CD4-positive, CD25-positive, alpha-beta regulatory T cell (primary cell): ENCODE measurements at places on chromosomes 12 and 14. TPM values are rescaled to one million over a fixed set of nuclear protein-coding genes. Genes with fewer than 3 reads are reported as not detected.

OTX2 gene
- total RNA-seq = not detected

DNA sequence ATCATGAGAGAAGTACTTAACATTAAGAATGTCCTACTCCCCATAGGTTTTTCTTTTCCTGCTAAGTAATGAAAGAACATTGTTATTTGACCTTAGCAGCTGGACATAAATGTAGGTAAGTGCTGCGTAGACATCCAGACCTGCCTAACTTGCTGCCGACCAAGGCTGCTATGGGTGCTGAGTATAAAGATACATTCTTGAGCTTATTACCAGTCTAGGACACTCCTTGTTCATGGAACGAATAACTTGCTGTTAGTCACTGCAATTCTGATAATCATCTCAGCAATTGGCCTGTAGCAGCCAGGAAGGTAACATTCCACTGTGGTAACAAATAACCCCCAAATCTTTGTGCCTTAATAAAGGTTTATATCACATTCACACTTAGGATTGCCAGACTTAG is 478.1 kb downstream of the VRK1 start:
- H3K4me3 ChIP-seq = no peak overlapping the region

ADCY4 gene
- total RNA-seq = 10.7 TPM

- H3K36me3 ChIP-seq = no peaks in the 10 kb centered on the region
- H3K4me3 ChIP-seq = peak overlapping the region; percentile 33
- H3K4me1 ChIP-seq = peaks cover 29% of the 10 kb centered on the region
- H3K27ac ChIP-seq = no peak overlapping the region
- H3K27me3 ChIP-seq = peaks cover 43% of the 10 kb centered on the region
These were observed 1.2 kb downstream of the KCNK13 start for GRCh38 chr14:90062822-90063539.

DNA sequence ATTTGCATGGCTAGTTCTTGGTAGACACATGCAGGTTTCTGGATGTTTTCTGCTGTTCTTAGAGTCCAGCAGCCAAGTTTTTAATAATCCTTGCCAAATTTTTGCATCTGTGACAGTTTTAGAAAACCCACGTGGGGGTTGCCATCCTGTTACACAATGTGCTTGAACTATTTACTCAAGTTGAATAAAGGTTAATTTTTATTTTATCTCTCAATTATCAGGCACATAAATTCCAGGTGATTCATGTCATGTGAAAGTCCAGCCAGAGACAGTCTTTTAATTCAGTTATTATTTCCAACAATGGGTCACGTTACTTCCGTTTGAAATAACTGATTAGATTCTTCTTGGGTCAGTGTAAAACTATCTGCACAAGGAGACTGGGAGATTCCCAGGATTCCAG is 15.7 kb downstream of the MYRFL start:
- no peak for DNase-seq
- H3K27ac ChIP-seq = no peak overlapping the region
- no peaks in the 10 kb centered on the region for H3K4me1 ChIP-seq
- no peaks in the 10 kb centered on the region for H3K36me3 ChIP-seq
- no peaks in the 10 kb centered on the region for H3K27me3 ChIP-seq
- H3K4me3 ChIP-seq = no peak overlapping the region

CFAP251 gene
- 0.96 TPM for total RNA-seq

DNA sequence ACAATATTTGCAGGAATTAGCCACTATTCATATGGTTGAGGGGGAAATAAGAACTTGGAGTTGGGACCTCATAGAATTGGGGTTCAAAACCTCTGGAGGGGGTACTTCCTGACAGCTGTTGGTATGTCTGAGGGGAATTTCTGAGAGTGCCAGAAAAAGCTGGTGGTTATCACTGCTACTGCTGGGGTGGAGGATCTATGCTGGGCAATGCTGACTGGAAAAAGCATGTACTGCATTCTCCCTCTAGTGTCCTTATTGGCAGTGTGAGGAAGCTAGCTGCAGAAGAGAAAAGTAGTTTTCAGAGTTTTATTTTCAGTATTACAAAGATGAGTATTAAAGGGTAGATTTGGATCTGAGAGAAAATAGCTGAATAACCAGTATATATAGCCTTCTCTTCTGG is 88.8 kb downstream of the FUT8 start:
- H3K27ac ChIP-seq = no peak overlapping the region
- no peak overlapping the region for H3K4me3 ChIP-seq
- no peaks in the 10 kb centered on the region for H3K27me3 ChIP-seq
- H3K4me1 ChIP-seq = no peaks in the 10 kb centered on the region

DNA sequence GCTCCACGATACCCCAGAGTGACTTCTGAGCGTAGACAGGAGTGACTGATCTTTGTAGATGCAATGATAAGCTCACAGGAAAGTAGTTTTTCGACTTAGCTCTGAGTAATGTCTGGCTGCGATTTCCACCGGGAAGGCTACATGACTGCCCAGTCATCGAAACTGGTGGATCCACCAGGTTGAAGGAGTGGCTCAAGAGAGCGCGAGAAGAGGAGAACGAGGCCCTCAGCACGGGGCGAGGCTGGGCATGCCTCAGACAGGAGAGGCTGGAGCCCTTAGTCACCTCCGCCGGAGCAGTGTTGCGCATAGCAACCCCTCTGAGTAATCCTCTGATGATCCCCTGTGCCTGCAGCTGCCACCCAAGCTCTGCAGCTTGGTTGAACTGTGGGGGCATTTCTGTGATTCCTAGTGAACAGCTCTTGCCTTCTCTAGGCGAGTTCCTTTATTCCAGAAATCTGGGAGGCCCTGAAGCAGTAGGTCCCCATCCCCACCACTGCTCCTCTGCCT is 25.6 kb downstream of the ELK3 start:
- no peak overlapping the region for H3K4me3 ChIP-seq
- peaks cover 38% of the 10 kb centered on the region for H3K36me3 ChIP-seq
- DNase-seq = no peak
- H3K27ac ChIP-seq = no peak overlapping the region
- H3K4me1 ChIP-seq = peaks cover 21% of the 10 kb centered on the region

GRCh38 chr14:81837304-81837703 is 303.7 kb upstream of the SEL1L start:
- H3K4me3 ChIP-seq = no peak overlapping the region
- no peak for DNase-seq
- no peak overlapping the region for H3K27ac ChIP-seq
- no peaks in the 10 kb centered on the region for H3K27me3 ChIP-seq
- H3K4me1 ChIP-seq = no peaks in the 10 kb centered on the region

CRIP1 gene
- 558 TPM for total RNA-seq

DNA sequence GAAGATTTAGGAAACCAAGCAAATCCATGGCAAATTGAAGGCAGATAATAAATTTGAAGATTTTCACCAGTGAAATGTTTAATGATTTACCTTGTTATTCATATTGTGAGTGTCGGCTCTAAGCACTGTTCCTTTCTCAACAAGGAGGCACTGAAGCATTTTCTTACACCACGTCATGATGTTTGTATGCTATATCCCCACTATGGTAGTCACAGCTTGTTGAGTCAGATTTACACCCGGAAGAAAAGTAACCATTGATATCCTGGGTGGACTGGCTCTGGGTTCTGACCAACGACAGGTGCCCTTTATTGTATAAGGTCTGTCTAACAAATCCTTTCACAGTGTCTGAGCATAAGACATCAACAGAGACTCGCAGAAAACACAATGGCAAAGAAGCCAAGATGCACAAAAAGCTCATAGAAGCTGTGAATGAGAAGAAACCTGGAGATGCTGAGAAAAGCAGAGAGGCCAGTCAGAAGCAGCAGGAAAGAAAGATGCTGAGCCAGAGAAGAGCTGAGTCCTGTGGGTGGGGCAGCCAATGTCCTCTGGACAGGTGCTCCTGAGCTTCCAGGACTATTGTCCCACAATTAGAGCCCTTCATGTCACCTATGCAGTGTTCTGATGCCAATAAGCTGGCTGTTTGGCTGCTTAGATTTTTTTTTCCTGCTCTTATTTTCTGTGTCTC is 49.7 kb upstream of the ARHGAP5 start:
- H3K36me3 ChIP-seq = no peaks in the 10 kb centered on the region
- H3K4me3 ChIP-seq = no peak overlapping the region
- no peak overlapping the region for H3K27ac ChIP-seq
- no peaks in the 10 kb centered on the region for H3K27me3 ChIP-seq
- H3K4me1 ChIP-seq = no peaks in the 10 kb centered on the region
- no peak for DNase-seq

- no peak overlapping the region for H3K4me3 ChIP-seq
- H3K27ac ChIP-seq = no peak overlapping the region
- H3K4me1 ChIP-seq = no peaks in the 10 kb centered on the region
- no peaks in the 10 kb centered on the region for H3K27me3 ChIP-seq
- no peak for DNase-seq
These were observed 29.9 kb upstream of the MUCL1 start for GRCh38 chr12:54824402-54824801.

HCAR2 gene
- total RNA-seq = not detected

DNA sequence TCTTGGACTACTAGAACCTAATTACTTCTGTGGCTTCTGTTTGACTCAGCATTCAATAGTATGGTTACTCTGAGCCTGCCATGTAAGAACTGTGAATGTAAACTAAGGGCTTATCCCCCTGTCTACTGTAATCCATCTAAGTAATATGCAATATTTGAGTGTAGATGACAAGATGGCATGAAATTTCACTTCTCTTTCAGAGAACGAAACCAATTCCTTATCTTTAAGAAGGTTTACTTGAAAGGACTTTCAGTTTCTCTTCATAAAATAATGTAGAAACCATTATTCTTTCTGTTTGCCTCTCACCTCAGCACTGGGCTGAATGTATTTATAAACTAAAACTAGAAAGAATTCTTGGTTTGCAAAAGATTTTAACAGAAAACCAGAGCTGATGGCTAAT is 60.4 kb upstream of the ARID2 start:
- no peaks in the 10 kb centered on the region for H3K27me3 ChIP-seq
- peaks cover 28% of the 10 kb centered on the region for H3K4me1 ChIP-seq
- H3K4me3 ChIP-seq = peak overlapping the region; percentile 89
- no peaks in the 10 kb centered on the region for H3K36me3 ChIP-seq
- peak overlapping the region; percentile 70 for H3K27ac ChIP-seq
- DNase-seq = no peak

GRCh38 chr12:124727264-124727800 is 136.3 kb downstream of the SCARB1 start:
- H3K4me3 ChIP-seq = no peak overlapping the region
- H3K27me3 ChIP-seq = no peaks in the 10 kb centered on the region
- no peak overlapping the region for H3K27ac ChIP-seq
- H3K4me1 ChIP-seq = no peaks in the 10 kb centered on the region
- no peaks in the 10 kb centered on the region for H3K36me3 ChIP-seq

DNA sequence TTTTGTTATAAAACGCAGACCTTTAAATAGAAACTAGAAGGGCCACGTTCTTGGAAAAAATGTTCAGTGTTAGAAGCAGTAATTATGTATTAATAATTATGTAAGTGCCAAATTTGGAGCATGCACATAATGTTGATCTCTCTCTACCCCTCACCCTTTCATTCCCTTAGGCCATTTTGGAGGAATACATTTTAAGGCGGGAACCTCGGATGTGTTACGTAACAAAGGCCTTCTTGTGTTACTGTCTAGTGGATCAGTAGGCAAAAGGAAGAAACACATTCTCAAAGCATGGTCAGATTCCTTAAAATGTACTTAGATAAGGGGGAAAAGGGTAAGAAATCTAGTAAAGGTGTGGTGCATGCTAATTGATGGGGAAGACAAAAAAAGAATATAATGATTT is 52.7 kb downstream of the RASSF3 start:
- H3K4me1 ChIP-seq = peaks cover 97% of the 10 kb centered on the region
- H3K27me3 ChIP-seq = no peaks in the 10 kb centered on the region
- H3K36me3 ChIP-seq = peaks cover 6% of the 10 kb centered on the region

HNRNPC gene
- total RNA-seq = 582 TPM

DNA sequence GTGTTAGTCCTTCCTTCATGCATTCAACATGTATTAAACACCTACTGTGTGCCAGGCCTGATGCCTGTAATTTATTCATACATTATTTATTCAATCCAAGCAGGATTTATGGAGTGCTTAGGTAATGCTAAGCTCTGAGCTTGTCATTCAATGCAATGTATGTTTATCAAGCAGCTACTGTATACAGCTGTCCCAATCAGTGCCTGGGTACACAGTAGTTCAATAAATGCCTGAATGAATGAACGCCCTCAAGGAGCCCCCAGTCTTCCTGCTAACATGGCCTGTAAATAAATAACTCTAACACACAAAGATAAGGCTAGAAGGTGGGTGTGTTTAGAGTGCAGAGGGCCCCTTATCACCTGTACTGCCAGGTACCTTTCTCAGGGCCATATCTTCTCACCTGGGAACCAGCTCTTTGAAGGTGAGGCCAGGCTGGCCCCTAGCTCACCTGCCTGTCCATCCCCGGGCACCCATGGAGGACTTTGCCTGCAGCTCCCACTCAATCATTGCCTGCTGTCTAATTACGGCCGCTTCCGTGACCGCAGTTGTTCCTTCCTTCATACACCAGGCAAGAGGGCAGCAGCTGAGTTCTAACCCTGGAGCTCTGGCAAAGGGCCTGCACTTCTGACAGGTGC is 20.0 kb upstream of the KDM2B start:
- no peak overlapping the region for H3K4me3 ChIP-seq
- H3K27me3 ChIP-seq = no peaks in the 10 kb centered on the region
- peaks cover 6% of the 10 kb centered on the region for H3K4me1 ChIP-seq
- DNase-seq = no peak

KRT72 gene
- total RNA-seq = 1.3 TPM

DNA sequence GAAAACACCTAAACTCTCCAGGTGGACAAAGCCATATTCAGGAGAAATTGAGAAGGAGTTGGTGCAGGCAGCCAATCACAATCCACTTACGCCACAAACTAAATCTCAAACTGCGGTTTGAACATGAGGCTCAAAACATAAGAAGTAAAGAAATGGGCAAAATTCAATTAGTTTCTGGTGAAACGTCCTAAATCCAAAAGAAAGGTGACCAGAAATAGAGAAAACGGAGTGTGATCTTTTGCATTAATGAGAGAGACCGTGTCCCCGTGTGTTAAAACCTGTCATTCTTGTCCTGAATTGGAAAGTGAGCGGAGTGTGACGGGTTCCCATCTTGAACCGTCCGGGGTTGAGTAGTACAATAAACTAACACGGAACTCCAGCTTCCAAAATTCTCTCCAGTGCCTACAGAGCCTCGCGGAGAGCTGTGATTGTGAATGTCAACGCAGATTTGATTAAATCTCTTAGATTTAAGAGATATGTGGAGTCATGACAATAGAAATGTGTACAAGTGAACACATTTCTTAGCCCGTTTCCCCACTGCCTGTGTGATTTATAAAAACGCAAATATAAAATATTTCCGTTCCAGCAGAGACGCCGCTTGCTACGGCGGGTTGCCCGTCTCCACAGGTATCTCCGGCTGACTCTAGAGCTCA is 595 bp upstream of the METAP2 start:
- peaks cover 19% of the 10 kb centered on the region for H3K36me3 ChIP-seq
- peaks cover 22% of the 10 kb centered on the region for H3K4me1 ChIP-seq
- DNase-seq = no peak
